ENCODE measurements at places on chromosomes 7 and 10.

- DNase-seq = no peak
Measured at GRCh38 chr7:63899691-63900393, 98.8 kb upstream of the ZNF722 start.

DNA sequence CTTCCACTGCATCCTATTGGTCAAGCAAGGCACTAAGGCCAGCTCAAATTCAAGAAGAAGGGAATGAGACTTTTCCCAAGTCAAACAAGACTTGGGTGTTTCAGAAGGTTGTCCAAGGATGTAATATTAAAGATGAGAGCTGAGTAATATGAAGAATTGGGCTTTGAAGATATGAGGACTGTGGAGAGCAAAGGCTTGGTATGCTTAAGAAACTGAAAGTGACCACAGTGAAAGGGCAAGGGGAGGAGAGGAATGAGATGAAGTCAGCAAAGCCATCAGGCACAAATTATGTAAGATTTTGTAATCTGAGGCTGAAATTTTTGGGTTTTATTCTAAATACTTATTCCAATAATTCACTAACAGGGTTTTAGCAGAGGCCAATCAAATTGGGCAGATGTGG is 38.6 kb upstream of the NPY start:
- no peak for DNase-seq

- DNase-seq = no peak
Measured at GRCh38 chr10:59817773-59818172, 64.5 kb upstream of the MRLN start.

GRCh38 chr10:94149702-94150101 is 156.0 kb downstream of the PLCE1 start:
- DNase-seq = no peak

DNA sequence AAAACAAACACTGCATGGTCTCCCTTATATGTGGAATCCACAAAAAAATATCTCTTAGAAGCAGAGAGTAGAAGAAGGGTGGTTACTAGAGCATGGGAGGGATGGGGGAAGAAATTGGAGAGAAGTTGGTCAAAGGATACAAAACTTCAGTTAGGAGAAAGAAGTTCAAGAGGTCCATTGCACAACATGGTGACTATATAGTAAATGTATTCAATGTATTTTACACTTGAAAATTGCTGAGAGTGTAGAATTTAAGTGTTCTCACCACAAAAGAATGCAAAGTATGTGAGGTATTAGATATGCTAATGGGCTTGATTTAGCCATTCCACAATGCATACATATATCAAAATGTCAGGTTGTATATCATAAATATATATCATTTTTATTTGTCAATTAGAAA is 232.0 kb upstream of the CELF2 start:
- peak; percentile 64 for DNase-seq

GRCh38 chr7:139367438-139368155 is 7.9 kb downstream of the LUC7L2 start:
- no peak for DNase-seq

All from fibroblast of skin of left quadriceps (primary cell).